ENCODE measurements at places on chromosomes 2 and 18.

GRCh38 chr2:127097471-127097765 is 9.5 kb downstream of the BIN1 start:
- no peak for DNase-seq

- no peak for DNase-seq
Measured at GRCh38 chr18:62372156-62372555, 47.0 kb downstream of the TNFRSF11A start.

GRCh38 chr2:237390235-237390634 is 23.7 kb downstream of the COL6A3 start:
- no peak for DNase-seq

- DNase-seq: no peak
Measured at GRCh38 chr2:233991196-233991595, 59.3 kb upstream of the SPP2 start.

All from activated T-cell treated with anti-CD3 and anti-CD28 coated beads, Interleukin-2, amount 50 U/mL, for 24 hours (primary cell).